CD4-positive, alpha-beta T cell treated with Interleukin-4 for 1 hour (primary cell): ENCODE measurements at places on chromosomes 1 and 21.

GRCh38 chr1:218945050-218945449, 228.6 kb upstream of the LYPLAL1 start:
- no peak for DNase-seq

DNA sequence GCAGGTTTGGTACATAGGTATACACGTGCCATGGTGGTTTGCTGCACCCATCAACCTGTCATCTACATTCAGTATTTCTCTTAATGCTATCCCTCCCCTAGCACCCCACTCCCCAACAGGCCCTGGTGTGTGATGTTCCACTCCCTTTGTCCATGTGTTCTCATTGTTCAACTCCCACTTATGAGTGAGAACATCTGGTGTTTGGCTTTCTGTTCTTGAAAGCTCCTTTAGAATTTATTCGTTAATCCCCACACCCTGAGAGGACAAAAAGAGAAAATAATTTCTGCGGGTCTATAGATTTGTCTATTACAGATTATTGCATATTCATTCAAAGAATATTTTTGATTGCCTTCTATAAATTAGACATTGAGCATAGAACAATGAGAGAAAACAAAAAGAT, 455.5 kb downstream of the PLPP3 start:
- no peak for DNase-seq

DNA sequence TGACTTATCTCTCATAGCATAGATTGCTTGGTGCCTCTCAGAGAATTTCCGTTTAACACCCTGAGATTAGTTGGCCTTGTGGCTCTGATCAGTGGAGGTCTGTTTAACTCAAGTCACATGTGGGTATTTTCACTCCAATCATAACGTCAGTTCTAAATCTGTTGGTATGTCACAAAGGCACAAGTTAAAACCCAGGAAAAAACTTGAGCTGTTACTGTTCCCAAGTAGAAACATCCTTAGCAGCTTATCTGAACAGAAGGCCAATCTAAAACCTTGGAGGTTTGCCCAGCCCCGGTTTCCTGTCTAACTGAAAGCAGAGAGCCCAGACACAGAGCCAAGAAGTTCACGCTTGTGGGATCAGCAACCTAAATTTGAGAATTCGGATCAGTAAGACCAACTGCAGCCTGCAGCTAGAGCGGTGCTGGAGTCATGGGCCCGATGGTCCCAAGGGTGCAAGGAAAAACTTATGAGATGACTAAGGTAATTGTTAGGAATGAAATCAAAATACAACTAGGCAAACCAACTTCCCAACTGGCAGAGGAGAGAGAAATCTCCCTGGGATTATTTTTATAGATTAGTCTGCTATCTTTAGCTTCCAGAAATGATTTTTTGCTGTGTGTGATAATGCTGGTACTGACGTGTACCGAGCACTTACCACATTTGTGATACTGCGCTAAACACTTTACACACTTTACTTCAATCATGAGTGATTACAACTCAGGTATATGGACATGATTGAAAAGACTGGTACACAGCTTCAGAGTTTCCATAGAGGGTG, 90.2 kb upstream of the C1orf21 start:
- no peak for DNase-seq

DNA sequence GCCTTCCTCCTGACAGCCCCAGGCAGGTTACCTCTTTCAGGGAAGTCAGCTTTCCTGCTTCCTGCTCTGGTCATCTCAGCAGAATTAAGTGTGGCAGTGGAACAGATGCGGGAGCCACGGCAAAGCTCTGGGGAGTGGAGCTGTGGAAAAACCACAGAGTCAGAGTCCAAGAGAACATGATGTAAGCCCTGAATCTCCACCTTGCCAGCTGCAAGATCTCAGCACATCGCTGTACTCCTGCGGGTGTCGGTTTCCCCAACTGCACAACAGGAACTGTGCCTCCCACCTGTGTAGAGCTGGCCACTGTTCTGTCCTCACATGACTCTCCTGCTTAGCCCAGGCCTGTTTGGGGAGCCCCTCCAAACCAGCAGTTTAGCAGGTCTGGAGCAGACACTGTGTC, 123.7 kb downstream of the MATN1 start:
- no peak for DNase-seq

DNA sequence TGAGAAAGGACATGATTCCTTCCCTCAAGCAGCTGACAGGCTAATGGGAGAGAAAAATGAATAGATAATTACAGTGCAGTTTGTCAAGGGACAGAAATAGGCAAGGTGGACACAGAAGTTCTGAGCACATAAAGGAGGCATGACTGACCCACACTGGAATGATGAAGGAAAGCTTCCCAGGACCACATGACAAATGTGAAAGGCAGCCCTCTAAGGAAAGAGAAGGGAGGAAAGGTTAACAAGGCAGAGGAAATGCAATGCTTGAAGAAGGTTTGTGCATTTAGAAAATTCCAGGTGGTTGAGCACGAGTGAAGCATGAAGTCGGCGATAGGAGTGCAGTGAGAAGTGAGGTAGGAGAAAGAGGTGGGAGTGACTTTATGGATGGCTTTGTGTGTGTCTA, 37.4 kb downstream of the LAMC2 start:
- DNase-seq: no peak
